Amniotic stem cell (primary cell): ENCODE measurements at places on chromosomes 12 and 14.

DNA sequence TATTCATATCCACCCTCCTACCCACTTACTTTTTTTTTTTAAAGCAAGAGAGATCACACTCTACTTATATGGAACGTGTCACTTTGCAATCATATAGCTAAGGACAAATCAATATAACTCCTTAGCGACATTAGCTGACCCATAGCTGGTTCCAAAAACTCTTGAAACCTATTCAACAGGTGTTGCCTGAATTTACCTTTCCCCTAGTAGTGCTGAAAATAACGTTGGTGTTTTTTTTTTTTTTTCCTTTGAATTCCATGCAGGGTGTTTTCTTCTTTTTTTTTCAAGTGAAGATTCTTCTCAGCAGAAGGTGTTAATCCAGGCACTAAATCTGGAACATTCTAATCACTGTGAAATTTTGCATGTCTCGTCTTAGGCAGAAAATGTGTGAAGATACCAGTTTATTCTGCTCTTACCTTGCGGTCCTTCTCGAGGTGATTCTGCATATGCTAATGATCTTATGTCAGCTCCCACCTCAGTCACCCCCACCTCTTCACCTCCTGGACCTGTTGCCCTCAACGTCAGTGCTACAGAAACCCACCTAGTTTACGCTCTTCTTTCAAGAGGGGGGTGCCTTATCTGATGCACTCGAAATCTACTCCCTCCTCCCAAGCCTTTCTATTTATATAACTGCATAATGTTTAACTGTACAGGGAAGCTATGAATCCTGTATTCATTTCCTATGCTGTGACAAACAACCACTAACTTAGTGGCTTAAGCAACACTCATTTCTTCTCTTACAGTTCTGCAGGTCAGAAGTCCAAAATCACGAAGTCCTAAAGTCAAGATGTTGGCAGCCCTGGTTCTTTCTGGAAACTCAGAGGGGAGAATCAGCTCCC, 7.1 kb upstream of the VPS37B start:
- DNase-seq = no peak

- DNase-seq = no peak
These were observed 439.7 kb downstream of the ADAMTS20 start for GRCh38 chr12:43112101-43112920.

DNA sequence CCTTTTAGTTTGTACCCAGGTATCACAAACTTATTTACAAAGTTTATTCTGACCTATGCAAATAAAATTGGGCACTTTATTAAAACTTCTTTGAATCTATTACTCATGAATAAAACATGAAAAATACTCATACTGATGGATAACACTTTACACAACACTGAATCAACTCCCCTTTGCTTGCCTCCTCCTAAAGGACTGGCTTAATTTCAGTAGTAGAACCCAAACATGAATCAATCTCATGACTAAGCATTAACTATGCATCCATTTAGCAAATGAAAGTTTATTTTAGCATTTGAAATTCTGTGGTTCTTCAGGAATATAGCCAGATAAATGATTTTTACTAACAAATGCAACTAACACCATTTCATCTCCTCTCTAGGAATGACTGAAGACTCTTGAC, 32.4 kb downstream of the DENND5B start:
- DNase-seq = no peak

GRCh38 chr12:116174904-116175303, 102.6 kb downstream of the MED13L start:
- DNase-seq = no peak

DNA sequence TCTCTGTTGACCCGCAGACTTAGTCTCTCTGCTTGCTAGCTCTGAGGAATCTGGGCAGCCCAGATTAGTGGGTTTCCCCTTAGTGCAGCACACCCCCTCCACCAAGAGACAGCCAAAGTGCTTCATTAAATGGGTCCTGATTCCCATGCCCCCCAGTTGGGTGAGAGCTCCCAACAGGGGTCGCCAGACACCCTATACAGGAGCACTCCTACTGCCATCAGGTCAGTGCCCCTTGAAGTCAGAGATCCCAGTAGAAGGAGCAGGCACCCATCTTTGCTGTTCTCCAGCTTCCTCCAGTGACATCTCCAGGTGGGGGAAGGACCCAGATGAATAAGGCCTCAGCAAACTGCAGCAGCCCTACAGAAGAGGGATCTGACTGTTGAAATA, 36.7 kb upstream of the C14orf132 start:
- no peak for DNase-seq

DNA sequence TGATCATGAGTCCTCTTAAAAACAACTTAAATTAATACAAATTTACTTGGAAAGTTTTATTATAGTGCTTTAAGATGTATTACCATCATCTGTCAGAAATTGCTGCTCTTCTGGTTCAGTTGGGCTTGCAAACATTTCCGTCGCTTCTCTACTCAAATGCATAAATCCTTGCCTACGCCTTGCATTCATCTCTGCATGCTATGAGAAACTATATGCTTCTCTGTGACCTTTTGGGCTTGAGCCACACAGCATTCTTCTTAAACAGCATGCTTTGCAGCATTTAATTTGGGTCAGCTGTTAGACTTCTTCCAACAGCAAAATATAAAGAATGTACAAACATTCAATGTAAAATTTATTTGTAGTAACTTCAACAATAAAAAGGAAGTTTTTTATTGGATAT, 305.7 kb upstream of the FLRT2 start:
- DNase-seq = no peak

DNA sequence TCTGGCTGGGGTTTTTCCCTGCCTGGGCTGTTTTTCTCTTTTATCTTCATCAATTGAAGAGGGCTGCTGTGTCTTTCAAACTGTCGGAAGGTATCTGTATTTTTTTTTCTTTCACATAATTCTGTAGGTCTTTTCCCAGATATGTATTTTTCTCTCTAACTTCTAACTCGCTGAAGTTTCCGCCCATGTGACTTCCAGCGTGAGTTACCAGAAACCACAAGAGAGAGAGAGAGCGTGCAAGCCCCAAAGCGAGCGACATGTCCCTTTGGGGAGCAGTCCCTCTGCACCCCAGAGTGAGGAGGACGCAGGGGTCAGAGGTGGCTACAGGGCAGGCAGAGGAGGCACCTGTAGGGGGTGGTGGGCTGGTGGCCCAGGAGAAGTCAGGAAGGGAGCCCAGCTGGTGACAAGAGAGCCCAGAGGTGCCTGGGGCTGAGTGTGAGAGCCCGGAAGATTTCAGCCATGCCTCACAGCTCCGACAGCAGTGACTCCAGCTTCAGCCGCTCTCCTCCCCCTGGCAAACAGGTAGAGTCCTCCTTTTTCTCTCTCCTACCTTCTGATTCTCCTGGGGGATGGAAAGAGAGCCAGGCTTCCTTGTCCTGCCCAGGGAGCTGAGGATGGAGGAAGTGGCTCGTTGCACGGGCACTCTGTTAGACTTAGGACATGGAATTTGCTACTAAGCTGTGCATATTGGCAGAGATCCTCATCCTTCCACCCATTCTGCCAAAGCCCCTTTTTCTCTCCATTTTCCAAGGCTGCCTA, at the start of gene BATF:
Gene BATF (plus strand): TSS at position 246 of the 759 bp plus-strand sequence. CDS start 214 bp downstream, at position 460.
- DNase-seq = no peak

GRCh38 chr14:81153187-81153586, 67.6 kb downstream of the GTF2A1 start:
- DNase-seq = no peak

DNA sequence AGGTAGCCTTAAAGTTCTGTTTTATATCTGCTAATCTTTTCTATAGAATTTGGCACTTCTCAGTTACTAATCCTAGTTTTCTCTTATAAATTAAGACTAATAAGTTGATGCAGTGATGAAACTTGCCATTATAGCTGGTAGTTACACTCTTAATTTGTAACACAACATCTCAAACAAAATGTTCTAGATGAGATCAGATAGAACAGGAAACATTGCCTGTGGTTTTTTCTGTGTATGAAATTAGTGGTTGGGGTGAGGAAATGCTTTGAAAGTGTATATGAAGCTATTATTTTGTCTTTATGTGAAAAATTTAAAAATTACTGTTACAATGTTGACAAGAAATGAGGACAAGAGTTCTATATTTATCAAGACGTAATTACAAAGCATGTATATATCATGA, 91.9 kb downstream of the PCNX1 start:
- no peak for DNase-seq

DNA sequence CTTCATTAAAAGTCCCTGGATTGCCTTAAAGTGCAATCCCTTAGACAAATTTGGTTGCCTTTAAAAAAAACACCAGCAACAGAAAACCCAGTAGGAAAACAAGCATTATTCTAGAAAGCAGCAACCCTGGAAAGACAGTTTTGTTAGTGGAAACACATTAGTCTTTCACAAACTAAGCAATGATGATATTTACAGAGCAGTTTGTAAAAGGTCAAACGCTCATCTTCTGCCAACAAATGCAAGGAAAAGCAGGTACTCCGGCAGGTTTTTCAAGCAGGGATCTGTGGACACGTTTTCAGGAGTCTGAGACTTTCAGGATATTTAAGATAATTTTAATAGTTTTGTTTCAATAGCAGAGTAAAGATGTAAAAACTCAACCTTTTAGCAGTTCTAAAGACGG, 202.2 kb downstream of the EXOC5 start:
- DNase-seq = no peak

DNA sequence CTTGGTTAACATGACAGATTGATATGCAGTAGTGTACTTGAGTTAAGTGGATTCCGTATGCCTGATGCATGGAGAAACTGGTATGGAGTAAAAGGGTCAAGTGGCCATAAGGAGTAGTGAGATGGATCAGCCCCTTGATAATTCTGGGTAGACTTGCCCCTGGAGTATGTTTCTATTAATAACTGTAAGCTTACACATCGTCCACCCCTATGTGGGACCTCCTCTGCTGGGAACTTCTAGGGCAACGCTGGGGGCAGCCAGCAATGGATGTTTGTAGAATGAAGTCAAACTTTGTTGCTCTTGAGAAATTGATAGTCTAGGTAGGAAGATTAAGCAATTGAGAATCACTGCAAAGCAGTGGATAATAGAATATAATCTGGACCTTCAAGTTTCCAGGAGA, 3.5 kb downstream of the C12orf75 start:
- no peak for DNase-seq

- no peak for DNase-seq
These were observed 284.1 kb upstream of the FOXG1 start for GRCh38 chr14:28482251-28483040.

GRCh38 chr12:128829861-128830504, 6.2 kb upstream of the SLC15A4 start:
- DNase-seq = no peak

DNA sequence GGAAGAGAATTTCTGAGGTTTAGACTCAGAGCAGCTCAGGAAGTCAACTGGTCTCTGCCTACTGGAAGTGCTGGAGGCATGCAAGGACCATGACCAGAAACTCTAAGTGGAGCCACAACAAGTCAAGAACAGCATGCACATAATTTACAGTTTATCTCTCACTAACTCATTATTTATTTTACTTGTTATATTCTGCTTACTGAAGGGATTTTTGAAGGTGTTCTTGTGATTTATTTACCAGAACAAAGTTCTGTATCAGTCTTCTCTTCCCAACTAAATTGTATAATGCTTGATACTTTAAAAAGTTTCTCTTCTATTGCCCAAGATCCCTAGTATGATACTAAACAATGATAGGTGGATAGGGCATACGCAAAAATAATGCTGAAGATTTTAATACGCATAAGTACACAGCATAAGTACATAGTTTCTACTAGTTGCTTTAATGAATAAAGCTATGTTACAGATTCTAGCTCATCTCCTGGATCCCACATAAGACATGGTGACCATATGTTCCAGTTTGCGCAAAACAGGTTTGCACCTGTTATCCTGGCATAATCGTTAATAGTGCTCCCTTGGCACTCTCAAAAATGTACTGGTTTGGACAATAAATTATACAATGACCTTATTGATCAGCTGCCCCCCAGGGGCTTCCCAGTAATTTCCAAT, 11.6 kb upstream of the SPTB start:
- no peak for DNase-seq

DNA sequence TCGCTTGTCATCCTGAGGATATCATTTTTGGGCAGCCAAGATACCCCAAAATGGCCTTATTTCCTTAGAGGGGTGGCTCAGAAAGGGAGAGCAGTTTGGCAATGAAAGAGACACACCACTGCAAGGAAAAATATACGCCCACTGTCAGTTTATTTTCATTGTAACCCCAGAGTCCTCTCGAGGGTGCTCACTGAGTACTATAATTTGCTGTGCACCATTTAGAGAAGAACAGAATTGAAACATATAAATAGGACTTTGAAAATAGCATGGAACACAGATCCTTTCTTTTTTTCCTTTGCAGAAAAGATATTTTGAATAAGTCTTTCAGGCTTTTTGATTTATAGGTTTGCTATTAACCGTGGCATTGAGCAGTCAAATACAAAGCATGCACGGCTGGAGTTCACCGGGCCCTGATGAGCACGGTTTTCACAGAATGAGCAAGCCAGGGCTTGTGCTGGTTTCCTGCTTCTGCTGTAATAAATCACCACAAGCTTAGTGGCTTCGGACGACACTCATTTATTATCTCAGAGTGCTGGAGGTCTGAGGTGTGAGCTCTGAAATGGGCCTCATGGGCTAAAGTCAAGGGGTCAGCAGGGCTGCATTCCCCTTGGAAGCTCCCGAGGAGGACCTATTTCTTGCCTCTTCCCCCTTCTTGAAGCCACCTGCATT, 152.3 kb downstream of the ZNF664 start:
- no peak for DNase-seq

DNA sequence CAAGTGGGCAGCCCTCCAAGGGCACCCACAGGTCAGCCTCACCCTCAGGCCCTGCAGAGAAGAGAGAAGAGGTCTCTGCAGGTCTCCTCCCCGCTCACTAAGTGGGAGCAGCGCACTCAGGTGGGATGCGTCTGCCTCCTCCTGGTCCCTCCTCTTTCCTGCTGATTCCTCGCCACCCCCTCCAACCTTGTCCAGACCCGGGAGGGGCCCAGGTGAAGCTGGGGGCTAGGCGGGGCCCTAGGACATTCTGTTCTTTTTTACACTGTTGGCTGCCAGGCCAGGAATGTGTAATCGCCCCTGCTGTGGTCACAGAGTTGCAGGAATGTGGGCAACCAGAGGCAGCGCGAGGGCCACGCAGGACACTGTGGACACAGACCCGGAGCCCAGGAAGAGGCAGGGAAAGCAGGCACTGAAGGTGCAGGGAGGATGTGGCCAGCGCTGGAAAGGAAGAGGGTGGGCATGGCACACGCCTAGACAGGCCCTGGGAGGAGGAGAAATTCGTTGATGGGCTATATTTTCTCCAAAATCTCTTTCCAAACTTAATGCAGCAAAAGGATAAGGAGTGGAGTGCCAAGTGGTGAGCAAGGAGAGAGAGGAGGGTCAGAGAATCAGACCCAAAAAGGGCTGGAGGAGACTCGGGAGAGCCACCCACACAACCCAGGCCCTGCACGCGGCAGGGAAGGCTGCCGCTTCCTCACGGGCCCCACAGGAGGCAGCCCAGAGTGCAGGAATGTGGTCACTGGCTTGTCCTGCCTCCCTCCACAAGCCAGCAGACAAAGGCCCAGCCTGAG, 911 bp upstream of the SCNN1A start:
- DNase-seq = no peak

GRCh38 chr14:68576496-68577244, 216.2 kb downstream of the ZFP36L1 start:
- DNase-seq = no peak
